ENCODE measurements at places on chromosomes 1 and 21.

- DNase-seq: no peak
Measured at GRCh38 chr21:32713726-32714125, 14.1 kb downstream of the SYNJ1 start.

GRCh38 chr1:106986603-106987002 lies 69.9 kb upstream of the PRMT6 start:
- DNase-seq: no peak

DNA sequence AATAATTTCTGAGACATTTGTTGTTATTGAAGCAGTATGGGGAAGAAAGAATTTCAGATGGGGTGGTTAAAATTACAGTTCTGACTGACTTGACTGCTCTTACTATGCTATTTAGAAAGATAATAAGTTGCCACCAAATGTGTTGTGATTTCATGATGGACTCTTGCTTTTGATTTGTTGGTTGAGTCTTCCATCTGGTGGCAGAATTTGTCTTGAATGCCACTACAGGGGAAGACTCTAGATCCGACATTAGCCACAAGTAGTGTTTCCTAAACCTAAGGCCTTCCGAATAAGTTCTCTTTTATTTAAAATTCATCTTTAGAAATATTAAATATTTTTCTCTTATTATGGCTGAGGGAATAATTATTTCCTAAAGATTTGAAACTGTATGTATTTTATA lies 190.9 kb upstream of the ADGRL4 start:
- DNase-seq: peak; percentile 23

GRCh38 chr1:184889902-184890301 lies 84.4 kb downstream of the NIBAN1 start:
- DNase-seq: no peak

GRCh38 chr1:185562461-185563359 lies 171.5 kb upstream of the HMCN1 start:
- no peak for DNase-seq

DNA sequence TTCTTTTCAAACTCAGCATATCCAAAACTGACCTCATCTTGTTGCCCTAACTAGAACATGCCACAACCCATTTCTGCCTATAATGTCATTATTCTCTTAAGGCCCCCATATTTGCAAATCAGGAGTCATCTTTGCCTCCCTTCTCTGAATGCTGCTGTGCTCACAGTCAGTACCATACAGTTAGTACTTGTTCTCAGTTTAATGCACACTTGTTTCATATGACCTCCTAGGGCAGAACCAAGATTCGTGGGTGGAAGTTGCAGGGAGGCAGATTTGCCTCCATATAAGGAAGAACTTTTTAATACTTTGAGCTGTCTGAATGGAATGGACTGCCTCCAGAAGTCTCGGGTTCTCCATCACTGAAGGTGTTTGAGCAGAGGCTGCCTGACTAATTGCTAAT lies 9.2 kb downstream of the CAP1 start:
- DNase-seq: no peak

DNA sequence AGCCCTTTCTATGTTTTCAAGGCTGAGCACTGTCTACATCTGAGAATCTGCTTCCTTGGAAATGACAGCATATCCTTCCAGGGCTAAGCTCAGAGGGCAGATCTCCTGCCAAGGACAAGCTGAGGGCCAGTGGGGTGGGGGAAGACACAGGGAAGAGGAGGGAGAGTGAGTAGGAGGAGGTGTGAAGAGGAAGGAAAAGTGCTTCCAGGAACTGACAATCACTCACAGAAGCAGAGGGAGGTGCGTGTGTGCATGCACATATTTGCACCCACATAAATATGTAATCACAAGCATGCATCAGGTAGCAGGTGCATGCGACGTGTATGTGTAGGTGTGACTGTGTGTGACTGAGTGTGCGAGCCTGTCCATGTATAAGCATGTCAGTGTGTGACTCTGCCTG lies 43.7 kb upstream of the SCMH1 start:
- no peak for DNase-seq

DNA sequence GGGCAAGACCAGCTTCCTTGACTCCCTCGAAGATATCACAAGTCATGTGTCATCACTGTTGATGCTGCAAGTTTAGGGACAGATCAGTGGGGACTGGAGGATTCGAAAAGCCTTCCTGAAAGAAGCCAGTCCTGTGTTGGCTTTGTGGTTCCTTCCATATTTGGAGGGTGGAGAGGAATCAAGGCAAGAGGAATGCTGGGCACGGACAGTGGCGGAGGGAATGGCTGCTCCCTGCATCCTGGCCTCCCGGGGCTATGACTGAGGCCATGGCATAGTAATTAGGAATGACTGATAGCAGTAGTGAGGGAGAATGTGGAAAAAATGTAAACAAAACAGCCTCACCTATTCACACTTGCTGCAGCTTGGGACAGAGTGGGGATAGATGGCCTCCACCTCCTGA lies 36.4 kb downstream of the VANGL1 start:
- DNase-seq: no peak

- DNase-seq: no peak
Measured at GRCh38 chr1:46467183-46467504, 22.5 kb upstream of the DMBX1 start.

- DNase-seq: no peak
Measured at GRCh38 chr1:193909406-193910082, 723.1 kb upstream of the B3GALT2 start.

GRCh38 chr1:21082073-21082472 lies 94.6 kb downstream of the EIF4G3 start:
- no peak for DNase-seq

DNA sequence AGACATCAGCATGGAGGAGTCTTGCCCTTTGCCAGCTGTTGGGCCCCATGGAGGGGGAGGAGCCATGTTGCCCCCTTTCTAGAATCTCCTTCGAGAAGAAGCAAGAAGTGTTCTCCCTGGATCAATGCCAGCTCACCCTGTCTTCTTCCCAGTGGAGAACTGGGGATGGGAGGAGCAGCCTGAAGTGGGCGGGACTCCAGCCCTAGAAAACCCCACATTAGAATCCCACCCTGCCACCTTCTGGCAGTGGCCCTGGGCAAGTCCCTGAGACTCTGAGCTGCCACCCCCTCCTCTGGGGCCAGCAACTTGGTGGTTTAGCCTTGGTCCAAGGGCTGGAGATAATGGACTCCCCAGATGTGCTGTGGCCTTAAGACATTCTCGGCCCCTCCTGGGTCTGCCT lies 51.7 kb downstream of the PAX7 start:
- no peak for DNase-seq

DNA sequence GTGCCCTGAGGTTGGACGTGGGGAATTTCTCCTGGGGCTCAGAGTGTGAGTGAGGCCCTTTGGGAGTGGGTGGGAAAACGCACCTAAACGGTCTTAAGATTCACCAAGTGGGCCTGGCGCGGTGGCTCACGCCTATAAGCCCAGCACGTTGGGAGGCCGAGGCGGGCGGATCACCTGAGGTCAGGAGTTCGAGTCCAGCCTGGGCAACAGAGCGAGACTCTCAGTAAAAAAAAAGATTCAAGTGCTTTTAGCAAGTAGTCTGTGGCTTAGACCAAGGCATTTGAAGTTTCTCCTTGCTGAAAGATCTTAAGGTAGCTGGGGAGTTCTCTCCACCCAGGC lies 1.4 kb downstream of the RPS8 start:
- no peak for DNase-seq

- DNase-seq: no peak
Measured at GRCh38 chr21:44312089-44312488, 12.2 kb downstream of the PFKL start.

DNA sequence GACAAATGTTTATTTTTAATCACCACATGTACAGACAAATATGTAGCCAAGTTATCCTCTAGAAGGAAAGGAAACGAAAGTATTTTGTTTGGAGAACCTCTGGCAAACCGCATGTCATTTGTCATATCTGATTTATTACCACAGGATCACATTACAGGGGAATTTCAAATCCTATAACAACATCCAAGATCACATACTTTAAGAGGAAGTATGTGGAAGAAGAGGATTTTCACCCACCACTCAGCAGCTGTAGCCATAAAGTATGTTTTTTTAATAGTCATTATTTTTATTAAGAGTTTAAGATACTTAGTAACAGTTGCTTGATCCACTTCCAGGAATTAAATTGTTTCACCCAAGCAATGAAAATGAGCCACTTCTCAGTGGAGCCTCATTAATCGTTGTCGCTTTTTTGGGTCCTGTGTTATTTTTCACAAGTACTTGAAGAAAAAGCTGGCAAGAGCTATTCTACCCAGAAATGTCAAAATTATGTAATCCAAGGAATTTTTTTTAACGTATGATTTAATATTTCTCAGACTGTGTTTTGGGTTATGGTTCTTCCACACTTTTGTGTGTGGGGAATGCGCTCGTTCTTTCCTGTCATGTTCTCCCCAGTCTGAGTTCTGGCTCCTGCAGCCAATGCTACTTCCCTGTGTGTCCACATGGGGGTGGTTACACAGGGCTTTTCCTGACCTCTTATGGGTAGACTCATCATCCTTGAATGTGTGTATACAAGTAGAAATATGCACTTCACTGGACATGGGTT lies 6.9 kb downstream of the SERTAD4 start:
- DNase-seq: no peak

DNA sequence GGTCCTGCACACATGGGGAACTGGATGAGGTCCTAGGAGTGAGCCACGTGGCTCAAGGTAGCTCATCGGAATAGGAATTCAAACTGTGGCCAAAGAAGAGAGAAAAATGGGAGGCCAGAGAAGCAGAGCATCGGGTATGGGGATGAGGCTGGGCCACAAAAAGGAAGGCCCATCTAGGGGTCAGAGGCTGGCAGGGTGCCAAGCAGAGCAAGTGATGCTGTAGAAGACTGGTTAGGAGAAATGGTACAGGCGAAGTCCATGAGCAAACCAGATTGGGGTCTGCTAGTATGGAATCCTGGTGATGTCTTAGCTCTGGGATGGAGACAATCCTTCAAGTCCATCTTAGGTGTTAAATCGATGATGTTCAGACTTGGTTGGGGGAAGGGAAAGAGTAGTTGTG lies 68.0 kb downstream of the TEX35 start:
- DNase-seq: no peak

DNA sequence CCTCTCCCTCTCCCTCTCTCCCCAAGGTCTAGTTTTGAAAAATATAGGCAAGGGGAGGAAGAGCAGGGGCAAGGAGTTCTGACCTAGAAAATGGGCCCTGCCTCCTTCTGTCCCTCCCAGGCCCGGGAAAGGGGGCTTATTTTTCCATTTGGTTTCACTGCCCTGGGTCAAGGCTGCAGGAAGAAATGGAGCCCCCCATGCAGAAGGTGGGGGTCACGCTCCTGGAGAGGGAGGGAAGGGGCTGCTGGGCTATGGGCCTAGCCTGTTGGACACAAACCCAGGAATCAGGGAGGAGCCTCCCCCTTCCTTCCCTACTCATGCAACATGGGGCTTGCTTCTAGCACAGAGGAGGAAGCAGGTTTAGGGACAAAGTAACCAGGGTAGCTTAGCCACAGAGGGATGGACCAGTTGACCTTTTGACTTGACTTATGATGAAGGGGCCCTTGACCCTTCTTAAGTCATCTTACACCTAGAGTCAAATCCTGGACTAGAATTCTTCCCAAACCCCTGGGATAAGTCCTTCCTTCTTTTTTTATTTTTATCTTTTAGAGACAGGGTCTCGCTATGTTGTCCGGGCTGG lies 70.4 kb upstream of the SSBP3 start:
- DNase-seq: no peak

GRCh38 chr21:42466700-42467099 lies 29.3 kb downstream of the RSPH1 start:
- no peak for DNase-seq
